ENCODE measurements at places on chromosomes 1 and 21.

DNA sequence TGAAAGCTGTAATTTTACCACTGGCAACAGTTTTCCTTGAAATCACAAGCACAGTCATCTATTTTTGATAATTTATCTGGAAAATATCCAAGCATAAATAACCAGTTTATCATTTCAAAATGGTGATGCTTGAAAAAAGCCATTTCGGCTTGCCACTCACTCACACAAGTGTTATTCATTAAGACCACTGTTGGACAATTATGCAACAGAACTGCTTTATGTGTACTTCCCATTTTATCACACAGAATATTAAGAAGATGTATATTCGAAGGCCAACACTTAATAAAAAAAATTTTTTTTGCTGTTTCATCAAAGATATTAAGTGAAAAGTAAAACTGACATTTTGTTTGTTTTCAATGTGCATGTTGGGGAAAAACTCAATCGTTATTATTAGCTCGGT, 62.3 kb downstream of the EIF4G3 start:
- no peak for DNase-seq

- DNase-seq: no peak
These were observed 61.4 kb upstream of the DYNLT5 start for GRCh38 chr1:66690666-66691381.

DNA sequence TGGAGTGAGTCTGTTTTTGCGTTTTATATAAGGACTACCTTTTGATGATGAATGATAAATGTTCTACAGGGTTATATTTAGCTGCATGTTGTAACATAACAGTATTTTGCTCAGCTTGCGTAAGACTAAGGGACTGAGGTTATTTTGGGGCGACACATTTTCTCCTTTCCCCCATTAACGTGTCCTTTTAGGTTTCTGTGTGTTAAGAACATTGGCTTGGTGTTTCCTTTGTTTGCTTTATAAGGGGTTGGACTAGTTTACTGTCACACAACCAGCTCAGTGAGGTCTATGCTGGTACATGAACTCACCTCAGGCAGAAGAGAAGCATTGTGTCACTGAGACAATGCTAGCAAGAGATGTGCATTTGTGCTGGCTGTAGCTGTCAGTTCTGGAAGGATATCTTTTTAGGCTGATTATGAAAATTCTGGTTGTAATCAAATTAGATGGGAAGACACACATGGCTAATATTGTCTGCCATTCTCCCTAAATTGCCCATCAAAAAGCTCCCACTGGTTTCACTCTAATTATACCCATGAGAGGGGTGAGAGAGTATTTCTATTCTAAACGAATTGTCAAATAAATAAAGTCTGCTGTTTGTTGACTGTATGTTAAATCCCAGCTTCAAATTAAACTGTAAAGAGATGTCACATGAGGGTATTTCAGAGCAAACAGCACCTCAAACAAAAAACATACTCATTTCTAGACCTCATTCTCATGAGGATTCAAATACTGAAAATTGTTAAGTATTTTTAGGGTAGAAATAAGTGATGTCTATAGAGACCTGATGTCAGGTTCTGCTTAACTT, 62.6 kb downstream of the CDC14A start:
- DNase-seq: no peak

GRCh38 chr1:203443296-203443695, 32.3 kb upstream of the PRELP start:
- no peak for DNase-seq

DNA sequence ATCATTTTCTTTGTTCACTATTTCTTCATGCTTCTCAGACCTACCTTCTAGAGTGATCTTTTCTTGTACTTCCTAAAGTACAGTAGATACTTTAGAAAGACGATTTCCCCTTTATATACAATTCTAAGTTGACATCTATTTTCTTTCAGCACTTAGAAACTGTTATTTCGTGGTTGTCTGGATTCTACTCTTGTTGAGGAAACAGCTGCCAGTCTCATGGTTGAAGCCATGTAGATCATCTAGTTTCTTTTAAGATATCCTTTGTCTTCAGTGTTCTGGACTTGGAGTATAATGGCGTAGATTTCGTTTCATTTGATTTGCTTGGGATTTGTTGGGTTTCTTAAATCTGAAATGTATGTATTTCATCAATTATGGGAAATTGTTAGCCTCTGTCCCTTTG, 67.6 kb downstream of the PKN2 start:
- no peak for DNase-seq
